ENCODE measurements at places on chromosomes 2 and 18.

DNA sequence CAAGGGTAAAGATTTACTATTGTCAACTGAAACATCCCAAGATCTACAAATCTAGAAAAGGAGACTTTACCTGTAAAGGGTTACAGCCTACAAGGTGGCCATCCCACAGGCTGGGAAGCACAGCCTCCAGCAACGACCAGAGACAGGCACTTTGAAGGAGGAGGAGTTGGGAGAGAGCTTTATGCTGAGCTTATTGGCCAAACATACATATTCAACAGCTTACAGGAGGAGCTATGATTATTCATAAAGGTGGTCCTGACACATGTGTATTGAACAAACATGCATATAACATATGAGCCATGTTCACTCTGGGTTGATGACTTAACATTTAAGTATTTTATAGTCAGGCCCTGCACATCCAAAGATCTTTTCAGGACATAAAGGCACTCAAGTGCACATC lies 11.1 kb upstream of the ABCA12 start:
- DNase-seq, result no peak

GRCh38 chr2:61775956-61776570 lies 77.8 kb downstream of the FAM161A start:
- no peak for DNase-seq

DNA sequence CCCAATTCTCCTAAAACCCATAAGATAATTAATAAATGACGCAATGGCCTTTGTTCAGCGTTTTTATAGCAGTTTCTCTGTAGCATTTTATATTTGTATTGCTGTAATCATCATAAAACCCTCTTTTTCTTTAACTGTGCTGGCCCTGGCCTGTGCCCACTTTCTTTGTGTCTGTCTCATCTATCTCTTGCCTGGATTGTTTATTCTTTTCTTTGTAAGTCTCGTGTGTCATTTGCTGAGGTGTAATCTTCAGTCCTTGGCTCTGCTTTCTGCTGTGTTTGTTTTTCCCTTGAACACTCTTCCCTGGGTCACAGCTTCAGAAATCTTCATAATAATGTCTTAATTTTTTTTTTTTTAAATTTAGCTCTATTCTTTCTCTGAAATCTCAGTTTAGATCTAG lies 525.8 kb upstream of the LINC00305 start:
- DNase-seq, result no peak

GRCh38 chr18:59229191-59229590 lies 9.2 kb downstream of the GRP start:
- no peak for DNase-seq

DNA sequence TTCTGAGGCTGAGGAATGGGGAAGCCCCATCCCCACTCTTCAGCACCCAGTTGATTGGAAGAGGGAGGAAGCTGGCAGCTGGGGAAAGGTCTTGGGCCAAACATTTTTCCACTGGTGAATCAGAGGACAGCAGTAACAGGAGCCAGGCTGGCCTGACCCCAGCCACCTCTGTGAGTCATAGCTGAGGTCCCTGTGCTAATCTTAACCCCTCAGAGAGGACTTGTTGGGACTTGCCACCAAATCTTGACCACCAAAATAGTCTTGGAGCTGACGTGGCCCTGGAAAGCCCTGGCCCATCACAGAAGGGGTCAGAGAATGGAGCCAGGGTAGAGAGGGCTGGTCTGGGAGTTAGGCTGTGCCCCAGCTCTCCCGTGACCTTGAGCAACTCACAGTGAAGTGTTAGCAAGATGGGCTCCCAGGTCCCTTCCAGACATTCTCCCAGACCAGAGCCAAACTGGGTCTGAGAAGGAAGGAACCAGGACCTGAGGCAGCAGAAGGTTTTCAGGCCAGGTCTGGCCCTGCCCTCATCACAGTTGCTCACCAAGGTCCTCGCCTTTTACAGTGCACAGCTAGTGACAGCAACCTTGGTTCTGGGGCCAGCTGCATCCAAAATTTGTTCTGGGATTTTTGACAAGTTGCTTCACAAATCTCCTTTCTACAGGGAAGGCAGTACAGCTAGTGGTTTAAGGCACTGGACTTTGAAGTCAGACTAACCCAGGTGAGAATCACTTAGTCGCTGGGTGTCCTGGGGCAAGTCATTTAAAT lies 266.6 kb downstream of the CYP26B1 start:
- DNase-seq, result no peak

DNA sequence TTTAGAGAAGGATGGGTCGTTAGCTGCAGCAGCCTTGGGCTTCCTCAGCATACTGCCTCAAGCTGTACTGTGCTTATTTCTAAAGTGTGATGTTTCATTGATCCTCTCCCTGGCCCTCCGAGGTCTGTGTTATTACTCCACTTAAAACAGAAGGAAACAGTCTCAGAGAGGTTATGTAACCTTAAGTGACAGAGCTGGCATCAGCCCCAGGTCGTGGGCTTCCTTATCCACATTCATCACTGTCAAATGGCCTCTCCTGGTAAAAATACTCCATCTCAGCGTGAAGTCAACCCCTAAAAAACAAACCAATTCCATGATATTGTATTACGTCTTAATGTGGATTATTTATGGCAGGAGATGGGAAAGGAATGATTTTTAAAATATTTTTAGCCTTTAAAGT lies 153.3 kb upstream of the NOSTRIN start:
- no peak for DNase-seq

GRCh38 chr18:50662775-50663383 lies 103.0 kb downstream of the MAPK4 start:
- no peak for DNase-seq

- DNase-seq, result no peak
These were observed 187.1 kb downstream of the DYSF start for GRCh38 chr2:71640489-71640888.

- DNase-seq, result no peak
These were observed 119.7 kb upstream of the RMP24 start for GRCh38 chr18:35852786-35853185.

- DNase-seq, result no peak
These were observed 118.2 kb upstream of the RND3 start for GRCh38 chr2:150605664-150606063.

- no peak for DNase-seq
These were observed 17.4 kb downstream of the KIF3C start for GRCh38 chr2:25964891-25965290.

DNA sequence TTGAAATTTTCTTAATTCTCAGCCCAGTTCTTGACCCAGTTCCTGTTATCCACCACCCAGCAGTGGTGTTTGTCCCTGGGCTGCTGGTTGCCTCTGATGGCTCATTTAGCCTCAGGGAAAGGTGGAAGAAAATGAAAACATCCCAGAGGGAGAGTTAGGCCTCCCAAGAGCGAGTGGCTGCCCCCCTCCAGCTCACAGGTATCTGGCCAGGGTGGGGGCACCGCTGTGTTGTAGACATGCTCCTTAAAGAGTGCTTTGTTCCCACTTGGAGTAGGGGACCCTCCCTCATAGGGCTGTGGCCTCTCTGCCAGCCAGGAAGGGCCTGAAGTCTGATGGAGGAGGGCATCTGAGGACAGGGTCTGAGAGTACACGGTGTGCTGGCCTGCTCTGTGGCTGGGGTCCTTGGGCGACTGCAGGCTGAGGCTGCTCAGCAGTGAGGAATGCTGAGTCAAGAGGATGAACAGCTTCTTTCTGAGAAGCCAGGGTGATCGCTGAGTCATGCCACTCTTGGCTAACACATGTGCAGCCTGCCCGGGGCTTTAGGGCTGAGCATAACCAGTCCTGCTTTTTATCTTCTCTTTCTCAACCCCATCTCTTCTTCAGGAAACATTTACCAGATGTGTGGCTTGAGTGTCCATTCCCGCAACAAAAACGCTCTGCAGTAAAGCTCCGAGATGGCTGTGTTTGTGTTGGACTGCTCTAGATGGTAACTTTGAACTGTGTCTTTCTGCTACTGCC lies 72.3 kb downstream of the IL1R2 start:
- peak; percentile 47 for DNase-seq

- DNase-seq, result no peak
These were observed 440.4 kb upstream of the CDH20 start for GRCh38 chr18:60892855-60893254.

- DNase-seq, result no peak
These were observed 117.1 kb upstream of the STPG4 start for GRCh38 chr2:47272031-47272864.

DNA sequence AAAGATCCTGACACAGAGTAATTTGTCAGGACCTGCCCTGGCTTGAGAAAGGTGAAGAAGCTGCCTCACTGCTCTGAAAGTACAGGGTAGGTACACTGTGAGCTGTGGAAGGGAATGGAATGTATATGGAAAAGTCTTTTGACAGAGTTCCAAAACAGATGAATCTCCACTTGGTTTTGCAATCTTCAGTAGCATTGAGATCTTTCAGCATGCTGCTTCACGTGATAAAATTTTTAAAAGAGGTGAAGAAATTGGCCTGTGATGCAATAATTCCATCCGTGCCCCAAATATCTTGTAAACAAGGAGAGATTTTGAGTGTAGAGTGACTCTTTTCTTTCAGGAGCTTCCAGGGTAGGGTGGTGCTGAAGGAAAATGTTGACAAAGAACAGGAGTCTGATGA lies 123.1 kb downstream of the OSR1 start:
- DNase-seq, result no peak

DNA sequence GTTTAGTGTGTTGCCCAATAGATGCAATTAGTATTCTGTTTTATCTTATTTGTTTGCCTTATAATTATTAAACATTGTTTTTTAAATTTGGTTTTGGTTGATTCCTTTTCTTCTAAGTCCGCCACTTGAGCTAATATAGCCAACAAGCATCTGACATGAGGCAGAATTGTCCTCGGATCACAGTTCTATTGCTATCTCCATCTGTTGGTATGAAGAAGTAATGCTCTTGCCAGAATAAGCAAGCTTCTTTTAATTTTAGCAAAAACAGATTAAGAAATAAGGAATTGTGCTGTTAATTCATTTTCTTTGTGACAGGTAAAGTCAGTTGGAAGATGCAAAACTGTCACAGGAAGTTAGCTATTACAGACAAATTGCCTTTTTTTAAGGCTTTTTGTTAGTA lies 54.3 kb downstream of the R3HDM1 start:
- DNase-seq, result no peak

DNA sequence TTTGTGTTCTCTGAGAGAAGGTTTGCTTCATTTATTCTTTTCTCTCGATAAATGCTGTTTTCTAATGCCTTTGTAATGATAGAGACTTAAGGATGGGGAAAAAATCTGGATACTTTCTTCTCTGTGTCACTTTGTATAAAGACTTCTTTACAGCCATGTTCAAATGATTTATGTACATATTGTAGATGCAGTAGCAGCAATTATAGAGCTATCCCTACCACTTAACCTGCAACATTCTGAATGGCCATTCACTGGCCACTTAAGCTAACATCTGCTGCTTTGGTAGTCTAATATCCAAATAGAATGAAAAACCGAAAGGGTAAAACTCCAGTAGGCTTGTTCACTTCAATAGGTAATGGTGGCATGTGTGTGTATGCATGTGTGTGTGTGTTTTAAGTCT lies 97.8 kb downstream of the CSRNP3 start:
- no peak for DNase-seq

DNA sequence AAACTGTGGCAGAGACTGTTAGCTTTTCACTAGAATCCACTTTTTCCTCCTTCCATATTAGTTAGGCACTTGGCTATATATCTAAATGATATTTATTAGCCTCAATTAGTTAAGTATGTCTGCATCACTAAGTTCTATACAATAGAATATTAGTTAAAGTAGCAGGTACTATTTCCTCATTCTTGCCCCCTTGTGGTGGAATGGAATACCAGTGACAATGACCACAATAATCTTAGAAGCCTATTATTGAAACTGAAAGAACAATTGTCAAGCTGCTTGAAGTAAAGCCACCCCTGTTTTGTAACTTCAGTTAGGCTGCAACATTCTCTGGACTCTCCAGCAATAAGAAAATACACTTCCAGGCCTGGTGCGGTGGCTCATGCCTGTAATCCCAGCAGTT lies 476.3 kb upstream of the VWC2L start:
- DNase-seq, result no peak

GRCh38 chr2:72116081-72116533 lies 31.6 kb downstream of the CYP26B1 start:
- DNase-seq, result no peak

GRCh38 chr2:240121675-240122074 lies 14.4 kb downstream of the COPS9 start:
- DNase-seq, result no peak

GRCh38 chr2:179059026-179059700 lies 9.2 kb upstream of the CCDC141 start:
- DNase-seq, result no peak

DNA sequence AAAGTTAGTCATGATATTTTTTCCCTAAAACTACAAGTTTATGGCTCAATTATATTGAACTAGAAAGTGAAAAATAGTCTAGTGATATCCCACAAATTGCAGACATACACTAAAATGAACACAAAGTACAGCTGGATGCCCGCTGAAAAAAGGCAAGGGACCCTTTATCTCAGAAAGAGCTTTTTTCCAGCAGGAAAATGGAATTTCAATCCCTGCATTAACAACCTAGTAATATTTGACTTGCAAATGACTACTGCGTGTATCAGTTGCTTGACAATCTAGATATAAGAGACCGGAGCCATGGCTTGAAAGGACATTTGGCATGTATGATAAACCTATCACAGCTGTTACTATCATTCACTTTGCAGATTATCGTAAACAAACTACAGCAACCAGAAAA lies 49.1 kb downstream of the LRPPRC start:
- no peak for DNase-seq

- no peak for DNase-seq
These were observed 733 bp downstream of the C2orf74 start for GRCh38 chr2:61162721-61163120.

GRCh38 chr18:58805467-58806187 lies 59.0 kb upstream of the ZNF532 start:
- no peak for DNase-seq

DNA sequence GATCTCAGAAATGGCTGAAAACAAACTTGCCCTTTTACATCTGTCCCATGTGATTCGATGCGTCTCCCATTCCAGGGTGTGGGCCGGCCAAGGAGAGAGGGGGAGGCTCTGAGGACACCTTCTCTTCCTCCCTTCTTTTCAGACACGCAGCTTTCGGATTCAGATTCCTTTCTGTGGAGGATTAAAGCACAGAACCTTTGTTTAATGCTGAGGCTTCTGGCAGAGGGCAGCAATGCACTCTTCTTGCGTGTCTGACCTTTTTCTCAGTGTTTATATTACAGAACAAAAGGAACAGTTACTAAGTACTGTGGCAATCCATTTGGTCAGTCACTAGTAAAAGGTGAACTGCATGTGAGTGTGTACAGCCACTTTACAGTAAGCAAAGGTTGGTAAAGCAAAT lies 268.9 kb upstream of the CCDC68 start:
- DNase-seq, result no peak

GRCh38 chr2:166134252-166135151 lies 6.7 kb upstream of the SCN1A start:
- DNase-seq, result no peak

- no peak for DNase-seq
These were observed 28.3 kb upstream of the DSC1 start for GRCh38 chr18:31190919-31191318.

GRCh38 chr2:197487385-197487784 lies 12.3 kb downstream of the HSPD1 start:
- no peak for DNase-seq

DNA sequence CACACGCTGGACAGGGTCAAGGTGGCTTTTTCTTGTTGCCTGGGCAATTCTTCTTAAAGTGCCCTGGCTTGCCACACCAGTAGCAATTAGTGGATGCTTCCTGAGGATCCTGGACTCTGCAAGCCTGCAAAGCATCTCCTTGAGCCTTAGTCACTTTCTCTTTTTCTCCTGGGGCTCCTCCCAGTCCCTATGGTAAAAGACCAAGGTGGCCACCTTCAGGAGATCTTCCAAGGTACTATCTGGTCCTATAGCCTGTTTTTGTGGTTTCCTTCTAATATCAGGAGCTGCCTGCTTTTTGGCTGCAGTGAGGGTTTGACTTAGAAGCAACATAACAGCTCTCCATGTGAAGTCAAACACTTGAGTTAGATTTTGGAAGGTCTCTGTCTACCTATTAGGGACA lies 33.3 kb upstream of the GMCL1 start:
- no peak for DNase-seq
